ENCODE measurements at places on chromosomes 16 and 17.

GRCh38 chr17:48129981-48130380, 22.4 kb downstream of the SNX11 start:
- DNase-seq: peak; percentile 63

- DNase-seq: no peak
Observed at GRCh38 chr17:75898791-75899190, 2.0 kb upstream of the TRIM65 start.

DNA sequence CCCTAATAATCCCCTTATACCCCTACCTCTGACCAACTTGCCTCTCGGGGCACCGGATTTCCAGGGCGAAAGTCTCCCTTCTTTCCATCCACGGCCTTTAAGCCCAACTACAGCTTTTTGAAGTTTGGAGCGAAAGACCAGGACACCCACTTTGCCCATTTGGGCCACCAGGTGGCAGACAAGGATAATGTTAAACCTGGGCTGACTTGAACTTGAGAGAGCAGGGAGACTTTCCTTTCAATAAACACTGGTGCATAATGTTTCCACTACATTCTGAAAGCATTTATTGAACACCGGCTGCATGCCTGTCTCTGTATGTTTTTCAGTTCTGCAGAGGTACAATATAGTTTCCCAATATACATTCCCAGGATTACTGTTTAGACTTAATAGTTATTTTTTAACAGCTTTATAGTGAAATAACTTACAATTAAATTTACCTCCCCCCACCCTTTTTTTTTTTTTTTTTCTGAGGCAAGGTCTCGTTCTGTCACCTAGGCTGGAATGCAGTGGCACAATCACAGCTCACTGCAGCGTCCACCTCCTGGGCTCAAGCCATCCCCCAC, 6.9 kb upstream of the CES3 start:
- peak; percentile 79 for DNase-seq

DNA sequence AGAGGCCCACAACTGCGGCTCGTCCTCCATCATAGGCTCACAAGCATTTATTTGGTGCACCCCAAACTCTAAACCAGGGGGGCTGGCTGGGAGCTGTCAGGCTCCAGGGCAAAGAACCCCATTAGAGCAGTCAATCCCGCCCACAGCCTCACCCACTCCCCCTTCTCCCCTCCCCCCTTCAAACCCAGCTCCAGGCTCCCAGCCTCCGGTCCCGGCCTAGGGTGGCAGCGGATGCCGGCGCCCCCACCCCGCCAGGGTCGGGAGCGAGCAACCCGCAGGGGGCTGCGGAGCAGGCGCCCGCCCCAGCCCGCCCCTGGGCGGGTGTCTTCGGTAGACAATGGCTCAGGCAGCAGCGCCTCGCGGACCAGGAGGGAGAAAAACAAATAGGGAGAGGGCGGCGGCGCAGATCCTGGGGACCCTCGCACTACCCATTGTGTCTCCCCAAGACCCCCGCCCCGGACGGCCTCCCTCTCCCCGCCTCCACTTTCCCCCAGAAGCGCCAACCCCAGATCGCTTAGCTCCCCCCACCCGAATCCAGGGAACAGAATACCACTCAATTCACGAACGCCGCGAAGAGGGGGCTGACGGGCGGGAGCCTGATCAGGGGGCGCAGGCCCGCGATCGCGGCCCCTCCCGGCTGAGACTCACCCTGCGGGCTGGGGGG, 572 bp downstream of the FAM171A2 start:
- DNase-seq: no peak

DNA sequence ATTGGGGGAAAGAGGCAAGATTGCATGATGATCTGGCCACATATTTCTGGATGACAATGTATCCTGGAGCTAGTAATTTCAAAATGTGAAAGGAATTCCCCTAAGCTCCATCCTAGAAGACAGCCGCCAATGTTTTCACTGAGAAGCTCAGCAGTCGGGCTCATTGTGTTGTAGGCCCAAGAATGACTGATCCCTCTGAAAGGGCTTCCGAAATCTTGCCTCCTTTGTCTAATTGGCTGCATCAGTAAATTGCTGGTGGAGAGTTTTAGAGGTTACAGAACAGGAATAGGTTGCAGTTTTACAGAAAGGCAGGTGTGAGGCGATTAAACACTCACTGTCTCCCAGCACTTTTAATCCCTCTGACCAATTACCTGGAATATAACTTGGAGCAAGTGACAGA, 464.1 kb upstream of the SALL1 start:
- DNase-seq: no peak

DNA sequence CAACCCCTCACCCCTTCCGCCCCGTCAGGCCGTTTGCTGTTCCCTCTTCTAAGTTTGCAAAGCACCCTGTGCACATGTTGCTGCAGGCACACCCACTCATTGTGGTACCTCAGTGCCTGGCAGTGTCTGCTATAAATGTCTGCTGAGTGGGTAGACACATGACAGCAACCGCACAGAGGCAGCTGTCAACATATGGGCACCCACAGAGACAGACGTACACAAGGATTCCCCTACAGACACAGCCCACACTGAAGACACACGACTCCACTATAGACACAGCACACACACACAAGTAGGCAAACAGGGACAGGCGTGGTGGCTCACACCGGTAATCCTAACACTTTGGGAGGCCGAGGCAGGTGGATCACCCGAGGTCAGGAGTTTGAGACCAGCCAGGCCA, 17.8 kb upstream of the CRK start:
- no peak for DNase-seq

GRCh38 chr17:42946812-42947211, 17.4 kb downstream of the AARSD1 start:
- DNase-seq: no peak

DNA sequence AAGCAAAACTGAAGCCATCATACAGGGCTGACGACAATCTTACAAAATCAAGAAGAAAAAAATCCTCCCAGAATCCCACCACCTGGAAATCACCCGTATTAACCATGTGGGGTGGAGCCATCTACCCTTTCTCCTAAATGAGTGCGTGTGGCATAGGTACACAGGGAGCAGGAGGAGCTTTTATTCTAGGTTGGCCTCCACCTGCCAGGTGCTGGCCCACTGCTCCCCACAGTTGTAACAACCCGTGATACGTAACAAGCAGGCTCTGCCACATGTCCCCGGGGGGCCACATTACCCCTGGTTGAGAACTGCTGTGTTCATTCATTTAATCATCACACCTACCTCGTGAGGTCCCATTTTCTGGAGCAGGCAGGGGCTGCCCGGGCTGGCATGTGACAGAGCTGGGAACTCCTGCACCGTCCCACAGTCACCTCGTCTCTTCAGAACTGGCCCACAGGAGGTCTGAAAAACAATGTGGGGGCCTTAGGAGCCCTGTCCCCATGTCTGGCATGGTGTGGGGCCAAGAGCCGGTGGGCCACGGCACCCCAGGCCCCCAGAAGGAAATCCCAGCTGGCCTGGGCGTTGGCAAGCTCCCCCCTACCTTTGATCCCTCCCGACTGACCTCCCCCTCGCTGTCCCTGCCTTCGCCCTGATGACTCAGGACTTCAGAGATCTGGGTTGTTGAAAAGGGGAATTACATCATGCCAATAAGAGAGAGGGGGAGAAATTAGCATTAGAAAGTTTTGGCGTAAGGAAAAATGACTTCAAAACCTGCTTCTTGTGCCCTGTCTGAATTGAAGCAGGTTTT, 12.9 kb downstream of the CMIP start:
- DNase-seq: no peak

GRCh38 chr16:71353736-71354135, 4.8 kb upstream of the CALB2 start:
- DNase-seq: peak; percentile 21

- no peak for DNase-seq
Observed at GRCh38 chr16:3088450-3088849, 10.6 kb downstream of the ZSCAN10 start.

DNA sequence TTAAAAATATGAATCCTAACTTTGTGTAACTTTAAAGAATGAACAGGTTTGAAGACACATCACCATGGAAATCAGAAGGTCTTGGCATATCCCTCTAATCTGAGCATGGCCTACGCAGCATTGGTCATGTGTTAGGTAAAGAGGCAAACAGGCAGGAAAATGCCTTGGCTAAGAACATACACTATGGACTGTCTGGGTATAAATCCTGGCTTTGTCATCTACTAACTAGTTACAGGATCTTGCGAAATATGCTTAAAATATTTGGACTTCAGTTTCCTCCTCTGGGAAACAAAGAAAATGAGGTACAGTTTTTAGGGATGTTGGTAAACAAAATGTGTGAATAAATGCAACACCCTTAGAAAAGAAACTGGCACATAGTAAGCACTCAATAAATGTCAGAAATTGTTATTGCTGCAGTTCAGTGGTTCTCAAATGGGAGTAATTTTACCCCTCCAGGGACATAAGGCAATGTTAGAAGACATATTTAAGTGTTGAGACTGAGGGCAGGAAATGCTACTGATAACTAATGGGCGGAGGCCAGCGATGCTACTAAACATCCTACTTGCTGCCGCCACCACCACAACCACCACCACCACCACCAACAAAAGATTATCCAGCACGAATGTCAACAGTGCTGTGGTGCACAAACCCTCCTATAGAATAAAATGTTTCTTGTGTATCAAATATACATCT, 770.8 kb upstream of the SOX9 start:
- DNase-seq: no peak

- no peak for DNase-seq
Observed at GRCh38 chr16:4599545-4599944, 15.1 kb downstream of the UBALD1 start.

- DNase-seq: no peak
Observed at GRCh38 chr17:56514264-56514663, 79.2 kb upstream of the NOG start.
